ENCODE measurements at places on chromosomes 12 and 14.

DNA sequence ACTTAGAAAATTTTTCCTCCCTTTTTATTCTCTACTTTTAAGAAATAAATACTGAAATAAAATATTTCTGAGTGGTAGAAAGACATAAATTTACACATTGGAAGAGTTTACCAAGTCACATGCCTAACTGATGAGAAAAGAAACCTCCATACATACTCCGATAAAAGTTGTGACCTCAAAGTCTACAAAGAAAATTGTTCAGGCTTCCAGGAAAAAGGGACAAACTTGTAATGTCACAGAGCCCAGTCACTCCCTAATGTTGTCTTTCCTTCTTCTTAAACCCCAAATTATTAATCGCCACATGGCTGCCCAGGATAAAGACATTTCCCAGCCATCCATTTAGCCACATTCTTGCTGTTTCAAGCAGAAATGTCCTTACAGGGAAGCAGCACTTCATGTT lies 455.3 kb downstream of the MDGA2 start:
- no peak for DNase-seq

DNA sequence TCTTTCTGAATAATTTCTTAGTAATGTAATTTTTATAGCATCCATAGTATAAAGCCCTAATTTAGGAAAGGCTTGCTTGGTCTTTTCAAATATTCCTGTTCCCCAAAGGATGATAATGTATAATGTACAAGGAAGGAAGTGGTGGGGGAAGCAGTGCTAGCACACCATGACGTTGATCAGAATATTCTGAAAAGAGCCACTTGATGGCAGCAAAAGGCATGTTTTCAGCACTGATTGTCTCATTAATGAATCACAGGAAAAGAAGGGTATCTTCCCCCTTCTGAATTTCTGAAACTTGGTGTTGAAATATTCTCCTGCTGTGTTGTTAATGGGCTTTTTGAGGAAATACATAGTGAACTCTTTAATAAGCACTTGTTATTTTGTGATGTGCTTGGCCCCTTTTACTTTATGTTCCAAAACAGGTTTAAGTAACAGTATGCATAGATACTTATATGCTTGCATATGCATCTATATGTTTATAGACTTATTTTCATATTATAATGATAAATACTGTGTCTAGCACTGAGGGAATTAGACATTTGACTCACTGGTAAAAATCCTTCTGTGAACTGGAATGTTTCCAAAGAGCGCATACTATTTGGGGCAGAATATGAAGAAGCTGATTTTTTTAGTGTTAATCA lies 122.0 kb downstream of the TMEM117 start:
- DNase-seq, result no peak

- no peak for DNase-seq
These were observed 106.5 kb downstream of the KCNH5 start for GRCh38 chr14:62938778-62939177.

DNA sequence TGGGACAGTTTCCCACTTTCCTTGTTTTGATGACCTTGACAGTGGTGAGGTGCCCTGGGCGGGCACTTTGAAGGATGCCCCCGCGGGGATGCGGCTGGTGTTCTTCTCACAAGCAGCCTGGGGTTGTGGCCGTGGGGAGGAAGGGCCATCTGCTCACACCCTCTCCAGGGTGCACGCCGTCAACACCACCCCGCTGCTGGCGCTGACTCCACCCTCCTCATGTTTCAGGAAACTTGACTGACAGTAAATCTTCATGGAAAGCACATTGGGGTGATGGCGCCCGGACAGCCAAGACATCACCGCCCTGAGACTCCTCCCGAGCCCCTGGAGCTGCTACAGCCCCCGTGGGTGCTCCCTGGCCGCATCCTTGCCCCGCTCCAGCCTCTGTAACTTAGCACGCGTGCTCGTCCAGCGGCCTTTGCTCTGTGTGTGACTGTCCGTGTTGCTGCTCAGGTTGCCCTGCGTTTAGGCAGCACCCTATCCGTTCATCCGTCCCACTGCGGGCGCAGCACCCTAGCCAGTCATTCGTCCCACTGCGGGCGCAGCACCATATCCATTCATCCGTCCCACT lies 150.2 kb upstream of the C14orf180 start:
- no peak for DNase-seq

GRCh38 chr12:48015954-48016353 lies 11.7 kb upstream of the COL2A1 start:
- no peak for DNase-seq

- no peak for DNase-seq
These were observed 722 bp downstream of the FAM234B start for GRCh38 chr12:13044906-13045299.
